ENCODE measurements at places on chromosomes 16 and 17.

GRCh38 chr16:13448346-13448745 lies 471.6 kb upstream of the ERCC4 start:
- DNase-seq: no peak

- DNase-seq: no peak
Observed at GRCh38 chr17:41304091-41304490, 1.4 kb upstream of the KRTAP29-1 start.

DNA sequence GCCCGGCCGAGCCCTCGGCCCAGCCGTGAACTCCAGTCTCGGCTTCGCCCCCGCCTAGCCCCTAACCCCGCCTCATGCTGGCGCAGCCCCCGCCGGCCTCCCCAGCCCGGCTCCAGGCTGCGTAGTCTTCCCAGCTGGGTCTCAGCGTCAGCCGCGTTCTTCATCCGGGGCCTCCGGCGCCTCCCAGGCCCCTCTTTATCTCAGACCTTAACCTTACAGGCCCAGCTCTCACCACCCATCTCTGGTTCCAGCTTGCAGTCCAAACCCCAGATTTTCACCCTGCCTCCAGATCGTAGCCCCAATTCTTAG lies at the start of gene PROCA1:
PROCA1 (minus strand) TSS at position 166 of the 309 bp plus-strand sequence. CDS start 228 bp downstream, outside the sequence.
- DNase-seq: no peak

GRCh38 chr16:80197741-80198201 lies 343.0 kb upstream of the DYNLRB2 start:
- peak; percentile 3 for DNase-seq

DNA sequence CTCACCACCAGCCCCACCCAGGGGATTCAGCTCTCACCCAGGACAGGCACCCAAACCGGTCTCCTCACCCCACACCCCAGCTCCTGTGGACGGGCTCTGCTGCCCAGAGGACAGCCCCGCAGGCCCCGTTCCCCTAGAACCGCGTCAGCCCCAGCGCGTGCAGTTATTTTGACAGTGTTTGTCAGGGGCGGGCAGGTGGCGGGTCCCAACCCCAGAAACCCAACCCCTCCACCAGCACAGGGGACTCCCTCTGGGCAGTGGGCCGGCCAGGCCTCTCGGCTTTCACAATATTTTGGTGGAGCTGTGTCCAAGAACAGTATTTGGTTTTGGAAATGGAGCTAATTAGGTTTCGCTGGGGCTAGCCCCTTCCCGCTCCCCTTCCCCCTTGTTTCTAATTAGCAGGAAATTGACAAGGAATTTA lies 44.8 kb downstream of the BAHCC1 start:
- DNase-seq: no peak

DNA sequence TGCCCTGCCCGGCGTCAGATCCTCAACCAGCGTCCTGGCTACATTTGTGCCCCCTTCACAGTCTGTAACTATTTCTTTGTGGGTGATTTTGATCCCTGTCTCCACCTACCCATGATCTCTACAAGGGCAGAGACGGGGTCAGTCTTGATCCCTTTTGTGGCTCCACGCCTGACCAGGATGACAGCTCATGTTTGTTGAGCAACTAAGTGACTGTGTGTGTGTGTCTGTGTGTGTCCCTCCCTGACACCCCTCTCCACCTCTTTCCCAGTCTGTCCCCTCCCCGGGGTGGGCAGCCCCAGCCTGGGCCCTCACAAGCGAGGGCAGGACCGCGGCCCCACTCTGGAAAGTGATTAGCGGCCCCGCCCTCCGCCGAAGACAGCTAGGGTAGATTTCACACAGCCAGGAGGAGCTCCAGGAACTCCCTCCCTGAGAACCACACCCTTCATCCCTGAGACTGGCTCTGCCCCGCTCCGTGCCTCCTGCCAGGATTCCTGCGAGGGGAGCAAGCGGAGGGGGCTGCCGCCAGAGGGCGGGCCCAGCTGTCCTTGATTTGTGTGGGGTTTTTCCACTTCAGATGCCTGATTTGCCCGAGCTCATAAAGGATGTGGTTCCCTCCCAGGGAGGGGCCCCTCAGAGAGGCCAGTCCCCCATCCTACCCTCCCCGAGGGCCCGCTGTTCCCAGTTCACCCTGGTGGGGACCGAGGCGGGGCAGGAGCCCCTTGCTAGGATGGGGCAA lies 5.3 kb upstream of the HS3ST6 start:
- no peak for DNase-seq

DNA sequence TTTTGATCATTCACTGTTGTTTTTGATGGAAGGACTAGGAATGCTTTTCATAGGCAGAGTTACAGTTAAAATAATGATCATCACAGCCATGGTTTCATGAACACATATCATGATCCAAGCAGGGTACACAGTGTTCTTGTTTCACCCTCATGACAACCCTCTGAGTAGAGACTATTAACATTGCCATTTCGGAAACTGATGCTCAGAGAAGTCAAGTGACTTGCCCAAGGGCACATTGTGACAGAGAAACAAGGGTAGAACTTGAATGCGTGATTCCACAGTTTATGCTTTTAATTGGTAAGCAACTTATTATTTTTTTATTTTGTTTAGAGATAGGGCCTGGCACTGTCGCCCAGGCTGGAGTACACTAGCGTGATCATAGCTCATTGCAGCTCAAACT lies 202.3 kb downstream of the KATNIP start:
- no peak for DNase-seq

DNA sequence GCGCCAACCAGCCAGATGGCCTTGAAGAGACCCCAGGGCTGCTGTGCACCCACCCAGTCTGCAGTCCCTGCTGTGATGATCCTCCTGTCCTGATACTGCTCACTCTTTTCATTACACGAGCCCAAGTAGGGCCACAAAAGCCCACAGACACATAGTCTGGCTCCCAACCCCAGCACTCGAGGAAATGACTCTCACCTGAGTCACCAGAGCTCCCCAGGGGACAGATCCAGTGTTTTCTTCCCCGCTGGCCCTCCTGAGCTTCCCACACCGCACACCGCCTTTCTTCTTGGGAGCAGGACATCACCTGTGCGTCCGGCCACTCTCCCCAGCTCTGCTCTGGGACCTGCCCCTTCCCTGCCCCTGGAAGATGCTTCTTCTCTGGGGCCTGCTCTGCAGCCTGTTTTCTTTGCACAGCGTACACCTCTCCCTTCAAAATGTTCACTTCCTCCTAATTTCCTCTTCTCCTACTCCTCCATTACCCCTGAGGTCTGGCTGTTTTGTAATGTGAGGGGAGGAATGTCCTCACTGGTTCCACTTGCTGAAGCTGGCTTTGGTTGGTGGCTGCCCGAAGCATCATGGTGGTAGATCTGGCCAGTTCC lies 2.0 kb upstream of the SCN4A start:
- no peak for DNase-seq

- no peak for DNase-seq
Observed at GRCh38 chr17:80422276-80422675, 7.3 kb downstream of the ENDOV start.

GRCh38 chr16:81836279-81837054 lies 57.4 kb downstream of the PLCG2 start:
- no peak for DNase-seq

- DNase-seq: no peak
Observed at GRCh38 chr17:21379080-21379711, 3.0 kb downstream of the KCNJ12 start.

DNA sequence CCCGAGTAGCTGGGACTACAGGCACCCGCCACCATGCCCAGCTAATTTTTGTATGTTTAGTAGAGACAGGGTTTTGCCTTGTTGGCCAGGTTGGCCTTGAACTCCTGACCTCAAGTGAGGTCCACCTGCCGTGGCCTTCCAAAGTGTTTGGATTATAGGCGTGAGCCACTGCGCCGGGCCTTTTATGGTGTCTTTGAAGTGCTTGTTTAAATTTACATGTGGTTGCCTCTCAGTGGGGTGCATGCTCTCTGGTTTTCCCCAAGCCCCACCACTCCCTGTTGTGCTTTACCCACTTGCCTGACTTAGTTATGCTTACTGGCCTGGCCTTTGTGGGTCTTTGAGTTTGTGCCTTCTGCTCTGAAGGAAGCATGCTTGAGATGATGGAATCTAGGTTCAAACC lies 132.0 kb downstream of the PRKCB start:
- DNase-seq: no peak

DNA sequence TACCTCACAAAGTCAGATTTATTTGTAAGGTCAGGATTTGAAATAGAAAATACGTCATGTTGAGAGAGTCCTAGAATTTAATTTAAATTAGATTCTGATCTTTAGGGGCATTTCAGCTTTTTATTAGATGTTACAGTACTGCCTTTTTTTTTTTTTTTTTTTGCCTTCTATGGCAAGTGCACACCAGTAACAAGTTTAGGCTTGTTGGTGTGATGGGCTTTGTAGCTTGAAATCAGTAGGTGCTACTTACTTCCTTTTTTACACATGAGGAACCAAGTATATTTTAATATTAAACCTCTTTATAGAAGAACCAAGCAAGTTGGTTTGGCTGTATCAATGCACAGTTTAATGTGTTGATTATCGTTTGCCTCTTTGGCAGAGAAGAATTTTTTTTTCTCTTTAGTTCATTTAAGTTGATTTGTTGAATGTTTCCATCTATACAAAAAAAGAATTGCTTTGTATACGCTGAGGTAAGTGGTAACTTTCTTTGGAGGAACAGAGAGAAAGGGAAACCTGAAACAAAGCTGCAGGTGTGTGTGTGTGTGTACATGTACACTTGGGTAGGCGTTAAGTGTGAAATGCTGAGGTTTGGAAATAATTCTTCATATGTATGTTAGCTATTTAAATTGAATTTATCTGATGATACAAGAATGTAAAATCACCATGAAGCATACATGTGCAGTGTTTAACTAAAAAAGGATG lies 15.7 kb downstream of the RBL2 start:
- no peak for DNase-seq

GRCh38 chr16:29760567-29761279 lies 14.9 kb upstream of the C16orf54 start:
- no peak for DNase-seq

DNA sequence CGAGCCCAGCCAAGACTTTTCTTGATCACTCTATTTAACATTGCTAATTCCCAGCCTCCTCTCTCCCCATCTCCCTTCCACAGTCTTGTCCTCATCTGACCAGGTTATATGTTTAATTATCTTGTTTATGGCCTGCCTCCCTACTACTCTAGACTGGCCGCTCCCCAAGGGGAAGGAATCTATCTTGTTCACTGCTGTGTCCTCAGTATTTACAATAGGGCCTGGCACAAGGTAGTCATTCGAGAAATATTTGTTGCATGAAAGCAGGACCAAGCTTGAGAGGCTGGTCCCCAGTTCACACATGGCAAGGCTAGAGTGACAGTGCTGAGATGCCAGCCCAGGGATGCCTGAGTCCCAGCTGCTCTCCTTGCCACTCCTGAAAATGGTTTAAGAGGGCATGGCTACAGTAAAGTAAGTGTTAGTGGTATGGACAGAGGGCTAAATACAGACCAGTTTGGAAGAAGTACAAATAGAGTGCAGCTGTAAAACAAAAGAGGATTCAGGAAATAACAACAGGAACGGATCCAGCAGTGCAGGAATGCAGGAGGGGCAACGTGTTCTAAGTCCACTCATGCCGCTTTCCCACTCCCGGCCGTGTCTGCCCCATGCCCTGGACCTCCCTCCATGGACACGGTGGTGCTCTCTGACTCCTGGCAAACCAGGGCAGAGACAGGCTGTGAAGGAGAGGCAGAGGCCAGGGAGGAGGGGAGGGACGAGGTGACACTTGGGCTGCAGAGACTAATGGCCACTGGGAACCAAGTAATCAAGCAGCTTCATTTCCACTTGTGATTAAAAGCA lies 65.6 kb downstream of the TOM1L2 start:
- DNase-seq: no peak

GRCh38 chr17:12024327-12024726 lies 3.6 kb downstream of the MAP2K4 start:
- no peak for DNase-seq

- DNase-seq: no peak
Observed at GRCh38 chr16:86965840-86966550, 351.2 kb downstream of the C16orf95 start.

DNA sequence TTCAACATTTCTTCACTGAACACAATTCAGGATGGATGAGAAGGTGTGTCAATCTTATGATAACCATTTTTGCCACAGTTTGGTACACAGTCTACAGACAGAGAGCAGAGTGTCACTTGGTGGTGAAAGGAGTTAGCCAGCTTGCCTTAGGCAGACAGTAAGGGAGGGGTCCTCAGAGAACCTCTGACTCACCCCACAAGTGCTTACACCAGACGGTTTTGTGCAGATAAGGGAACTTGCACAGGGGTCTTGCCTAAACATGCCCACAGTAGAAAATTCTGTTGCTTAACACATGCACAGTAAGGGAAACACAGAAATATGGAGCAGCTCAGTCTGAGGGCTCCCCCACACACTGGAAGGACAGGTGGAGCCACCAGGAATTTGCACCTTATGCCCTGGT lies 204.5 kb upstream of the CDH8 start:
- DNase-seq: no peak

GRCh38 chr17:50134206-50135110 lies 4.5 kb upstream of the SAMD14 start:
- no peak for DNase-seq

GRCh38 chr16:72794319-72794718 lies 253.6 kb downstream of the ZFHX3 start:
- no peak for DNase-seq

DNA sequence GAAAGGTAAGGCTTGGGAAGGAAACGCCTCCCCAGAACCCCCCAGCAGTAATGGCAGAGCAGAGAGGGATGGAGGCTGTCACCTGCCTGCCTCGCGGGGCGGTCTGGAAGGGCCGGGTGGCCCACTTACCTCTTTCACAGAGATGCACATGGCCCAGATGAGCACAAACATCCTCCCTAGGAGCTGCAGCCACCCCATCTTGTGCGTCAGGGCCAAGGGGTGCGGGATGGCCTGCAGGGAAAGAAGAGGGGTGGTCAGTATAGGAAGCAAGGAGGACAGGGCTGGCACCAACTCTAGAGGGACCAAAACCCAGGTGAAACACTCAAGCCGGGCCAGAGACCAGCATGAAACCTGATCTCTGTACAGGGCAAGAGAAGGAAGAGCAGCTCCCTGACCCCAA lies 29.7 kb downstream of the TRPV3 start:
- DNase-seq: no peak

GRCh38 chr17:8868529-8868951 lies 1.1 kb upstream of the PIK3R6 start:
- DNase-seq: no peak

DNA sequence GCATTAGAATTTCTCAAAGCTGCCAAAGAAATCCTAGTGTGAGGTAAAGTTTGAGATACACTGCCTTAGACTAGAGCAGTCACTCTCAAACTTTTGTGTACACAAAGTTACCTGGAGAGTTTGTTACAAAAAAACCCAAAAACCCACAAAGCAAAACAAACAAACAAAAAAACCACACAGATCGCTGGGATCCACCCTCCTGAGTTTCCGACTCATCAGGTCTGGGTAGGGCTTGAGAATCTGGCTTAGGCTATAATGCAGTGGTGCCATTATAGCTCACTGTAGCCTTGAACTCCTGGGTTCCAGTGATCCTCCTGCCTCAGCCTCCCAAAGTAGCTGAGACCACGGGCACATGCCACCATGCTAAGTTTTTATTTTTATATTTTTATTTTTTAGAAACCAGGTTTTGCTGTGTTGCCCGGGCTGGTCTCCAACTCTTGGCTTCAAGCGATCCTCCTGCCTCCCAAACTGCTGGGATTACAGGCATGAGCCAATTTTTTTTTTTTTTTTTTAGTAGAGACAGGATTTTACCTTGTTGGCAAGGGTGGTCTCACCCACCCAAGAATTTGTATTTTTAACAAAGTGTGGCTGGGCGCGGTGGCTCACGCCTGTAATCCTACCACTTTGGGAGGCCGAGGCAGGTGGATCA lies 22.3 kb upstream of the SMG1 start:
- no peak for DNase-seq
